ENCODE measurements at places on chromosomes 1 and 21. TPM values are rescaled to one million over a fixed set of nuclear protein-coding genes. Genes with fewer than 3 reads are reported as not detected.

Gene ATAD3C
- 0.70 TPM for total RNA-seq

Gene ASAP3
- 2.5 TPM for total RNA-seq

Gene SLC19A1
- total RNA-seq: 14.4 TPM

Gene HENMT1
- 24.8 TPM for total RNA-seq

Gene SAMD11
- not detected for total RNA-seq

Gene PRRX1
- total RNA-seq: not detected

Gene RHEX
- not detected for total RNA-seq

Gene TTC4
- total RNA-seq: 22.4 TPM

Gene ERI3
- total RNA-seq: 27.2 TPM

Gene TDRD5
- total RNA-seq: not detected

Gene MPL
- total RNA-seq: not detected

Gene KRTAP20-1
- not detected for total RNA-seq

Gene C1orf141
- total RNA-seq: not detected

Gene CCDC24
- 1.9 TPM for total RNA-seq

Gene RERE
- 79.6 TPM for total RNA-seq

Gene SLC37A1
- 18.7 TPM for total RNA-seq

Gene ITGB2
- 177 TPM for total RNA-seq

Gene SPATA45
- total RNA-seq: not detected

Gene FCER1G
- 27.7 TPM for total RNA-seq

Gene MMEL1
- 2.5 TPM for total RNA-seq

Gene SMCP
- total RNA-seq: not detected

Gene CACNA1S
- total RNA-seq: not detected

Gene OR10Z1
- total RNA-seq: not detected

Gene MPZ
- 11.9 TPM for total RNA-seq

Gene RNF207
- total RNA-seq: 0.47 TPM

Gene AJAP1
- total RNA-seq: 0.11 TPM

Gene GPR37L1
- total RNA-seq: not detected

Gene CYP2J2
- total RNA-seq: 2.0 TPM

Gene SLC5A9
- not detected for total RNA-seq

Gene KRTAP19-1
- not detected for total RNA-seq

Gene GJA8
- total RNA-seq: not detected

Gene RAD54L
- total RNA-seq: 0.80 TPM

Gene TNFRSF14
- 187 TPM for total RNA-seq

Gene NBL1
- total RNA-seq: 17.6 TPM
